Muscle of leg (tissue), 16 donors: ENCODE measurements at places on chromosomes 7 and 10. TPM values are rescaled to one million over a fixed set of nuclear protein-coding genes. Genes with fewer than 3 reads are reported as not detected.

The OR2A25 gene
- not detected for polyA plus RNA-seq

DNA sequence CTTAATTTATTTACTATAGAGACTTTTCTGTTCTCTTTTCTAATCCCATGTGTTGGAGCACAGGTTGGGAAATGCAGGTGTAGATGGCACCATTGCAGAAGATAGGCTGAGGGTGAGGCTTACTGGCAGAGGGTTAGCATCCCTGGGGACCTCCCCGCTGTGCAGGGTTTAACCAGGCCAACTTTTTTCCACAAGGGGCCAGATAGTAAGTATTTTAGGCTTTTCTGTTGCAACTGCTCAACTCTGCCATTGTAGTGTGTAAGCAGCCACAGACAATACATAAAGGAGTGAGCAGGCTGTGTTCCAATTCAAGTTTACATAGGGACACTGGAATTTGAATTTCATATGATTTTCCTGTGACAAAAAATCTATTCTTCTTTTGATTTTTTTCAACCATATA is 34.6 kb upstream of the AOAH start:
- peaks cover 19% of the 10 kb centered on the region for H3K4me1 ChIP-seq
- no peaks in the 10 kb centered on the region for H3K36me3 ChIP-seq
- H3K4me3 ChIP-seq: no peak overlapping the region
- peaks cover 2% of the 10 kb centered on the region for H3K27me3 ChIP-seq
- peak; percentile 18 for DNase-seq
- no peak overlapping the region for H3K27ac ChIP-seq

The CALCR gene
- polyA plus RNA-seq: 11.0 TPM

DNA sequence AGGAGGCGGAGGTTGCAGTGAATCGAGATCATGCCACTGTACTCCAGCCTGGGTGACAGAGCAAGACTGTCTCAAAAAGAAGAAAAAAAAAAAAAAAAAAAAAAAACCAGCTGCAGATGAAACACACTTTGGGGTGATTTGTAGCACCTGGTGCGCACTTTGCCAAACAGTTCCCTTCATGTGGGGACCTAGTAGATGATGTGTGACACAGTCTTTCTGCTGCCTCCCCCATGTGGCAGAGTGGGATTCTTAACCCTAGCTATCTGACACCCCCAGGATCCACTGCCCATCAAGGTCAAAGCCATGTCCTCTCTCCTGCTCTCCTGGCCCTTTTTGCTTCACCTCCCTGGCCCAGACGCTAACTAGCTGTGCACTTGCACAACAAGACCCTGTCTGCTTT is 52.1 kb upstream of the PDZD8 start:
- no peaks in the 10 kb centered on the region for H3K4me1 ChIP-seq
- no peak overlapping the region for H3K27ac ChIP-seq
- DNase-seq: no peak
- no peaks in the 10 kb centered on the region for H3K36me3 ChIP-seq

The PITX3 gene
- polyA plus RNA-seq: 22.4 TPM

DNA sequence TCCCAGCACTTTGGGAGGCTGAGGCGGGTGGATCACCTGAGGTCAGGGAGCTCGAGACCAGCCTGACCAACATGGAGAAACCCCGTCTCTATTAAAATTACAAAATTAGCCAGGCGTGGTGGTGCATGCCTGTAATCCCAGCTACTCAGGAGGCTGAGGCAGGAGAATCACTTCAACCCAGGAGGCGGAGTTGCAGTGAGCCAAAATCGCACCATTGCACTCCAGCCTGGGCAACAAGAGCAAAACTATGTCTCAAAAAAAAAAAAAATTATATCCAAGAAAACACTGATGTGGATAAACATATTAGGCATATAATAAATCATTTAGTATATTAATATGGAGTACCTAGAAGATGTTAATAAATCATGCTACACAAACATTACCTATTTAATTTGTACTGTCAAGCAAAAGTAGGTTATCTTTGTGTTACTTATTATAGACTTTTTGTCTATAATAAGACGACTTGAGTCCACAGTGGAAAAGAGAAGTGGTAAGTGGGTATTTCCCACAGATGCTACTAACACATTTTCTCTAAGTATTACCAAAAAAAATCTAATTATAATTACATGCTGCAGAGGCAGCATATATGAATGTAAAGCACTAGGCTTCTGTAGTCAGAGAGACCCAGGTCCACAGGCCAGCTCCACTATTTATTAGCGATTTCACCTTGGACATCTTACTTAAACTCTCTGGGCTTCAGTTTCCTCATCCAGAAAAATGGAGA is 34.5 kb downstream of the DNMBP start:
- no peak overlapping the region for H3K4me3 ChIP-seq
- no peaks in the 10 kb centered on the region for H3K36me3 ChIP-seq
- peaks cover 19% of the 10 kb centered on the region for H3K4me1 ChIP-seq
- H3K27ac ChIP-seq: no peak overlapping the region
- no peaks in the 10 kb centered on the region for H3K27me3 ChIP-seq
- no peak for DNase-seq

The ADCYAP1R1 gene
- 5.5 TPM for polyA plus RNA-seq

The PHF14 gene
- 31.2 TPM for polyA plus RNA-seq

GRCh38 chr7:141593134-141593533 is 41.9 kb downstream of the AGK start:
- H3K27ac ChIP-seq: no peak overlapping the region
- no peak overlapping the region for H3K4me3 ChIP-seq
- peak; percentile 31 for DNase-seq
- H3K27me3 ChIP-seq: no peaks in the 10 kb centered on the region
- peaks cover 9% of the 10 kb centered on the region for H3K36me3 ChIP-seq
- no peaks in the 10 kb centered on the region for H3K4me1 ChIP-seq

The FAM241B gene
- 0.31 TPM for polyA plus RNA-seq

DNA sequence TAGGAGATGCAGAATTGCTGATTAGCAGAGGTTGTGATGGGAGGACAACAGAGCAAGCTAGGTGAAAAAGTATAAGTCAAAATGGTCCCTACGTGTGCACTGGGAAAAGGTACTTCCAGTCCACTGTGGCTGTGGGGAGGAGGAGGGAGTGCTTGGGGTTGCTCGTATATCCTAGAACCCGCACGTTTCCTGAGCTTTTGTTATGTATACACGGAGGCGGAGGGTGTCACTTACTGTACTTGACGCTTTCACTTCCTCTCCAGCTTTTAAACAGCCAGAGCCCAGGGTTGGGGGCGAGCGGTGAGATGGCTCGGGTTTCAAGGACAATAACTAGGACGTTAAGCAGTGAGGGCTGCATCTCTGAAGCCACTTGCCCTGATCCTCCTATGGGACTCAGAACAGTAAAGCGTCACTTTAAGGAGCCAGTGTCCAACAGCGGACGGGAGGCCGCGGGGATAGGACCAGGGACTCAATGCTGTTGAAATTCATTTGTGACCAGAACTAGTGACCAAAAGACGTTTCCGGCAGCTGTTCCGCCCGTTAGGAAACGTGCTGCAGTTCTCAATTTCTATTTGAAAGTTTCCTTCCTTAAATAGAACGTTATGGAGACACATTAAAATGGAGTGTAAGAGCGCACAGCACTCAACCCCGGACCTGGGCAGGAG is 985 bp upstream of the ETV1 start:
- peak overlapping the region; percentile 85 for H3K4me3 ChIP-seq
- peak overlapping the region; percentile 99 for H3K27ac ChIP-seq
- no peaks in the 10 kb centered on the region for H3K36me3 ChIP-seq
- DNase-seq: peak; percentile 95
- H3K4me1 ChIP-seq: peaks cover 10% of the 10 kb centered on the region
- no peaks in the 10 kb centered on the region for H3K27me3 ChIP-seq

GRCh38 chr7:50556247-50556991 is 8.8 kb downstream of the DDC start:
- no peaks in the 10 kb centered on the region for H3K36me3 ChIP-seq
- peaks cover 3% of the 10 kb centered on the region for H3K27me3 ChIP-seq
- H3K27ac ChIP-seq: no peak overlapping the region
- H3K4me1 ChIP-seq: no peaks in the 10 kb centered on the region
- no peak overlapping the region for H3K4me3 ChIP-seq
- no peak for DNase-seq

GRCh38 chr10:128675405-128675804 is 549.2 kb upstream of the MKI67 start:
- no peaks in the 10 kb centered on the region for H3K27me3 ChIP-seq
- H3K27ac ChIP-seq: no peak overlapping the region
- no peaks in the 10 kb centered on the region for H3K4me1 ChIP-seq
- no peaks in the 10 kb centered on the region for H3K36me3 ChIP-seq
- DNase-seq: no peak
- H3K4me3 ChIP-seq: no peak overlapping the region

DNA sequence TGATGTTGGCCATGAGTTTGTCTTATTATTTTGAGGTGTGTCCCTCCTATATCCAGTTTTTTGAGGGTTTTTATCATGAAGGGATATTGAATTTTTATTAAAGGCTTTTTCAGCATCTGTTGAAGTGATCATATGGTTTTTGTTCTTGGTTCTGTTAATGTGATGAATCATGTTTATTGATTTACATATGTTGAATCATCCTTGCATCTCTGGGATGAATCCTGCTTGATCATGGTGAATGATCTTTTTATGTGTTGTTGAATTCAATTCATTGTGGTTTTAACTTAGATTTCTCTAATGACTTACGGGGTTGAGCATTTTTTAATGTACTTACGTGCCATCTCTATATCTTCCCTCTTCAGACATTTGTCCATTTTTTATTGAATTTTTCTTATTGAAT is 22.9 kb downstream of the DLD start:
- DNase-seq: no peak
- no peak overlapping the region for H3K4me3 ChIP-seq
- peaks cover 22% of the 10 kb centered on the region for H3K36me3 ChIP-seq

- no peaks in the 10 kb centered on the region for H3K36me3 ChIP-seq
- H3K4me3 ChIP-seq: peak overlapping the region; percentile 50
- peaks cover 67% of the 10 kb centered on the region for H3K27me3 ChIP-seq
- H3K4me1 ChIP-seq: peaks cover 43% of the 10 kb centered on the region
These were observed 3.7 kb upstream of the ELFN1 start for GRCh38 chr7:1666317-1666822.

DNA sequence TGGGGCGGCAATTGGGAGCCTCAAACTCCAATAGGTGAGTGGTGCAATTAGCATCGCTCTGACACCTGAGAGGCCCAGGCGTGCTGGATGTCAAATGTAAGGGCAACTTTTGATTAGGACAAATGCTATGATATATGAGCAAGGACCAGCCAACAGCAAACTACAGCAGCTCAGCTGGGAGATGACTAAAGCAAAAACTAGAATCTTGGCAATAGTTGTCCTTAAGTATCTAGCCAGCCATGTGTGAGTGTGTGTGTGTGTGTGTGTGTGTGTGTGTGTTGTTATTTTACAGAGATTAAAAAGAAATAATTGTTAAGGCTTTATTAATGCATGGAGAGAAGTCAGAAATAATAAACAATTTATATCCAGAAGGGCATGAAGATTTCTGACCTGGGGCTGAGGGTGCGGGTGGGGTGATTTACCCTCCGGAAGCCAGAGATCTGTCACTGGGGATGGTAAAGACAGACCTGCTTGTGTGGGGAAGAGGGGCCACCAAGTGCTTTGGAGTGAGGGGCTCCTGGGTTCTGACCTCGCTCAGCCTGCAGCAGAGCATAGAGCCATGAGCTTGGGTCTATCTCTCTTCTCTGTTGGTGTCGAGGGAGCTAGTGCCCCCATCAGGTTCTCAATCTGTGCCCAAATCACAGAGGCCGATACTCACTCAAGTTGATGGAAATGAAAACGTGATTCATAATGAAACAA is 77.3 kb downstream of the EMX2 start:
- H3K27me3 ChIP-seq: peaks cover 4% of the 10 kb centered on the region
- H3K4me1 ChIP-seq: peaks cover 2% of the 10 kb centered on the region
- H3K27ac ChIP-seq: no peak overlapping the region
- H3K36me3 ChIP-seq: no peaks in the 10 kb centered on the region
- DNase-seq: peak; percentile 77

DNA sequence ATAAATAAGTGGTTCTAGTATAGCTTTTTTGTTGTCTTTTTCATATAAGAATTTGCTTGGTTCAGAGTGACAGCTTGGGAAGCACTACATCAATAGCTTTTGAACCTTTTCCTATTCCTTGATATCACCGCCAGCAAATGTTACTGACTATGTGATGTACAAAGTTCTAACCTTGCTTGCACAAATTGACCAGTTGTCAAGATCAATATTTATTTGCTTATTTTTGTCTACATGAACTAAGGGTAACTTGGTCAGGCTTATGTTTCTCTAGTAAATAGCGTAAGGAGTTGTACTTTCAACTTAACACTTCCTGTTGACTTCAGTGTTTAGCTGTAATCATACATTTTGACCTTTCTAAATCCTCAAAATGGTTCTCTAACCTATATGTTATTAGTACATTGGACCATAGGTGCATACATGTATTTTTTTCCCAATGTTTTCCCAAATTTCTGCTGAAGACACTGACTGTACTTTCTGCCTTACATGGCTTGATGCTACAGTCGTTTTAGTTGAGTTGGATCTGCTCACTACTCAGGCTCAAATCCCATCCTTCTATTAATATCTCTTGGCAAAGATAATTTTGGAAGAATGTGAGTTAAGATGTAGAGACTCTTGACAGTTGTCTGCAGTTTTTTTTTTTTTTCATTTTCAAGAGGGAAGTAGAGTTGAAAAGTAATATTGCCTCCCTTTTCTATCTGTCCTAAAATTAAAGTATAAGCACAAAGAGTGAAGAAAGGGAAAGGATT is 239.1 kb upstream of the KAT6B start:
- H3K36me3 ChIP-seq: no peaks in the 10 kb centered on the region
- peak; percentile 91 for DNase-seq
- no peak overlapping the region for H3K4me3 ChIP-seq

GRCh38 chr7:6379886-6380285 is 67.9 kb downstream of the DAGLB start:
- peaks cover 24% of the 10 kb centered on the region for H3K4me1 ChIP-seq
- H3K36me3 ChIP-seq: peaks cover 6% of the 10 kb centered on the region
- H3K27ac ChIP-seq: no peak overlapping the region
- DNase-seq: no peak
- H3K27me3 ChIP-seq: no peaks in the 10 kb centered on the region

DNA sequence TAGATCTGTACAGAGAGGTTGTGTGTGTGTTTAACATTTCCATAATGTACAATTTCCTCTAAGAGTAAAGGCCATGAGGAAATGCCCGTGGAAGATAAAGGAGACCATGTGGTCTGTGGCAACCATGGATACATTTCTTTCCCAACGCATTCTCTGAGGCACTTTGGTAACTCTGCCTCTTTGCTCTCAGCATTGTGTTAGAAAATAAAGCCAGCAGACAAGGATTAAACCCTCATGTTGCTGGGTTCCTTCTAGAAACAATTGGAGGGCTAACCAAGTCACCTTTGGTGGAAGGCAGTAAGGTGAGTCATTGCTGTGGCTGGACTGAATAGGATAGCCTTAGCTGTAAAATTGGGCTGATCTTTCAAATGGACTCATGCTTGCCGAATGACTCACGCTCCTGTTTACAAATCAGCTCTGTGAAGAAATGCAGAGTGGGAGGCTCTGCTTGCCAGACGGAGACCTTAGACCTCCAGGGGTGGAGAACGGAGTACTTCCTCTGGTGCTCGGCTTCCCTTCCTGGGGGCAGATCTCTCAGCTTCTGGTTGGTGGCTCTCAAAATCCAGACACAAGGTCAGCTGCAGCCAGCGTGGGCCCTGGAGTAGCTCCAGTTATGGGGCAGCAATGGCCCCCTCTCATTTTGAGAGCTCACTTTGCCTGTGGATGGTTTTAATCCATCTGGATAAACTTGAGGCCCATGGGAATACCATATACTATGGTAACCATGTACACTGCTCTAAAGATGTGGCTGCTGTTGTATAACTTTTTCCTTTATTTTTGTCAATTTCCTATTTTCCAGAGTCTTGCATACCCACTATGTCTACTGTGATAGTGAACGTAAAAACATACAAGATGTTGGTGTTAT is 137.3 kb downstream of the TCF7L2 start:
- H3K4me1 ChIP-seq: peaks cover 6% of the 10 kb centered on the region
- H3K27me3 ChIP-seq: no peaks in the 10 kb centered on the region
- H3K27ac ChIP-seq: no peak overlapping the region

The PDLIM1 gene
- 47.8 TPM for polyA plus RNA-seq

The MYL10 gene
- 25.6 TPM for polyA plus RNA-seq
